Inflammatory macrophage treated with lipopolysaccharide for 4 hours (primary cell): ENCODE measurements at places on chromosomes 16 and 17.

DNA sequence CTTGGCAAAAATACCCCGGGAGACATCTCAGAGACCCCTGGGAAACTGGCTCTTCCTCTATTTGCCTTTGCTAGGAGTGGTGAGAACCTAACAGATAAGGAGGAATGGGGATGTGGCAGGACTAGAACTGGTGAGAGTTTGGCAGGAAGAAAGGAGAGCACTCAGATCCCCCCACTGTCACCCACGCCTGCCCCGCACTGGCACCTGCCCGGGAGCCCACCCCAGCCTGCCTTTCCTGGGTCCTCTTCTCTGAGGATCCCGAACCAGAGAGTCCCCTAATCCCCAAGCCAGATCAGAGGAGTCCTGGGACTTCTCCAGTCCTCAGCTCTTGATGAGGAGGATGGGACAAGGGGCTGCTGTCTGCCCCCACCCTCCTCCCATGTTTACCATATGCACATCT lies 3.7 kb downstream of the KCNH6 start:
- no peak for DNase-seq

DNA sequence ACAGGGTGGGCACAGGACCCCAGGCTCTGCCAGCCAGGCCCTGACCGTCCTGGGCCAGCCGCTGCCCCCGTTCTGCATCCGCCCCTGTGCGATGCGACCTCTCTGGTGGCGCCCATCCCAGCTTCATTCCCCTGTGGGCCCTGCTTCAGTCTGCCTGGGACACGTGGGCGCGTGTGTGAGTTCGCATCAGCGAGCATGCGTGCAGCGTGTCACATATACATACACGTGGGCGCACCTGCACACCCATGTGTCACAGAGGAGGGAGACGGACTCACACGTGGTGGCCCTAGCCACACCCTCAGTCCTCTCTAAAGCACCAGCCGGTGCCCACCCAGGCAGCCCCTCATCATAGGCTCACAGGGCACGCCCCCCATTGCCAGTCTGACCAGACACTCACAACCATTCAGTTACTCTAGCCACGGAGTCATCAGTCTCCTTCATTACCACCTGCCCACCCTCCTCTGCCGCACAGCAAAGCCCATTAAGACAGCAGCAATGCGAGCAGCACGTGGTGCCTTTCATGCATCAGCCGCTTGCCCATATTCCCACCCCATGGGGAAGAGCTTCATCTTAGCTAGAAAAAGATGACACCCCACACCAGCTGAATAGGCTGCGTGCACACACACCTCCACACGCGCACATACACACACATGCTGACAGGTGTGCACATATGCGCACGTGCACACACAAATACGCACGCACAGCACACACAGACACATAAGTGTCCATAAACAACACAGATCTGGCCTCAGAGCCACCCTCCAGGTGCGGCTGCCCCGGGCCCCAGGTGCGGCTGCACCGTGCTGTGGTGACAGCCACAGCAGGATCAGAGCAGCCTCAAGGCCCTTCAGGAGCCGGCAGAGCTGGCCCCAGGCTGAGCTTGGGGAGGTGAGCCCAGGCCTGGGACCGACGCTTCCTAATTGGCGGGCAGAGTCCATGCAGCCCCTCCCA lies 9.5 kb upstream of the CDH15 start:
- DNase-seq = no peak

GRCh38 chr17:59356543-59357218 lies 25.2 kb downstream of the YPEL2 start:
- DNase-seq = no peak

GRCh38 chr17:9672266-9672665 lies 26.9 kb downstream of the USP43 start:
- DNase-seq = no peak

DNA sequence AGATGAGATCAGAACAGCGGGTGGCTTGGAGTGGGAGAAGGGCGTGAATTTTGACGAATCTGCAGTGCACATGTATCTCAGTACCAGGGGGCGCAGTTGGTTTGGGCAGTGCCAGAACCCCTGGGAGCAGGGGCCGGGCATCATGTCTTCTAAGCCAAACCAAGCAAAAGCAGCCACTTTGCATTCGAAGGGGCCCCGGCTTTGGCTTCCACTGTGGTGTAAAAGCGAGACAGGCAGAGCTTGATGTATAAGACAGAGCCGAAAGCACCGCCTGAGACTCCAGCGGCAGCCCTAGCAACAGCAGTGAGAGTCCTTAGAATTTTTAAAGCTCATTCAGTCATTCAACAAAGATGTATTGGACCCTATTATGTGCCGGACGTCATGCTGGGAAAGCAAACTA lies 3.8 kb upstream of the XYLT1 start:
- DNase-seq = no peak

DNA sequence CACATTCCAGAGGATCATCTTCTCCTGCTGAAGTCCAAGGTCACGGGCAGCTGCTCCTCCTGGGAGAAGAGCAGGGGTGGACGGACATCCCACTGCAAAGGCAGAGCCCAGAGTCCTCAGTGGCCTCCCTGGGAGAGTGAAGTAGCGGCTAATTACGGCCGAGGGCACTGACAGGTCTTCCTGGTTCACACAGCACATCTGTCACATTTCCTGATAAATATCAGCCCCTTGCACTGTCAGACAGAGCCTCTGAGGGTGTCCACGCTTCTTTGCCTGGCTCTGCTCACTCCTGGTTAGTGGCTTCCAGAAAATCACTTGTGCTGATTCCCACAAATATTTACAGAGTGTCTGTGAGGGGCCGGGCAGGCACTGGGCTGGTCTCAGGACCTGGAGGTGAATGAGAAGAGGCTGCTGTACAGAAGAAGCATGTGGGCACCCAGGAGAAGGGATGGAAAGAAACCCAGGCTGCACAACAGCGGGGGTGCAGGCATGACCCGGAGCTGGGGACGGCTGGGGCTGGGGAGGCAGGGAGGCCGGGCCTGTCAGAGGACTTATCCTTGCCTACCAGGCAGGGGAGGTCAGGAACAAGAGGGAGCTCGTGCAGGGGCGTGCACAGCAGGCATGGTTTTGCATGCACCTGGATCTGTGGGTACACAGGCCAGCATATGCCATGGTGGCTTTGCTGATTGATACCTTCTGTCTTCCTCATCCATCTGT lies 258.2 kb upstream of the TNRC6C start:
- DNase-seq = no peak

GRCh38 chr16:17072104-17072503 lies 398.7 kb downstream of the XYLT1 start:
- DNase-seq = peak; percentile 83

- DNase-seq = no peak
Measured at GRCh38 chr16:89507214-89507833, 879 bp upstream of the SPG7 start.

DNA sequence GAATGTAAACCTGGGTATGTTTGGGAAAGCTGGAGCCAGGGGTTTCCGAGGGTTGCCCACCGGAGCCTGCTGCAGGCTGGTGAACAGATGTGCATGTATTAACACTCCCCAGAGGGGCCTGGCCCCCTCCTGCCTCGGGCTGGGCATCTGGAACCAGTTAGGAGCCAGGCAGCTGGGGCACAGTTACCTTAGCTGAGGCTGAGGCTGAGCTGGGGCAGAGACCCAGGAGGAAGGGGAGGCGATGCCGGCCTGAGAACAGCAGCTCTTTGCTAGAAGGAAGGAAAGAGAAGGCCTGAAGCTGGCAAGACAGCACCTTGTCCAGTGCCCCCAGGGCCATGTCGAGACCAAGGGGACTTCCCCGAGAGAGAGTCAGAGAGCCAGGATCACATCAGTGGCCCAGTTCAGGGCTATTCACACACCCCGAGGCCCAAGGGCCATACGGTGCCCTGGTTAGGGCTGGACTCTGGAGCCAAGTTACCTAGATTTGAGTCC lies 65.8 kb downstream of the RMI2 start:
- no peak for DNase-seq

- DNase-seq = peak; percentile 63
Measured at GRCh38 chr17:50280801-50281441, 6.7 kb downstream of the TMEM92 start.
